Stimulated activated CD4-positive, alpha-beta T cell treated with anti-CD3 and anti-CD28 coated beads, TNF-alpha, amount 100 ng/mL, for 4 hours (primary cell): ENCODE measurements at places on chromosomes 5 and 9.

DNA sequence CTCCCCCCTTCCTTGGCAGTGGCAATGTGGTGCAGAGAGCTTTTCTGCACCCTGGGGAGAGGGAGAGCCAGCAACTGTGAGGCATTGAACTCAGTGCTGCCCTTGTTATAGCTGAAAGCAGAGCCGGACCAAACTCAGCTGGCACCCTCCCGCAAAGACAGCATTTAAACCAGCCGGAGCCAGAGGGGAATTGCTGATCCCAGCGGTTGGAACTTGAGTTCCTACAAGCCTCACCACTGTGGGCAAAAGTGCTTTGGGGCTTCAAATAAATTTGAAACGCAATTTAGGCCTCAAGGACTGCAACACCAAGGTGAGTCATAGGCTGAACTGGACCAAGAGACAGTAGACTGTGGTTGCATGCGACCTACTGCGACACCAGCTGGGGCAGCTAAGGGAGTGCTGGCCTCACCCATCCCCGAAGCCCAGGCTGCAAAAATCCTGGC is 207.6 kb upstream of the CDKN2B start:
- no peak for DNase-seq

DNA sequence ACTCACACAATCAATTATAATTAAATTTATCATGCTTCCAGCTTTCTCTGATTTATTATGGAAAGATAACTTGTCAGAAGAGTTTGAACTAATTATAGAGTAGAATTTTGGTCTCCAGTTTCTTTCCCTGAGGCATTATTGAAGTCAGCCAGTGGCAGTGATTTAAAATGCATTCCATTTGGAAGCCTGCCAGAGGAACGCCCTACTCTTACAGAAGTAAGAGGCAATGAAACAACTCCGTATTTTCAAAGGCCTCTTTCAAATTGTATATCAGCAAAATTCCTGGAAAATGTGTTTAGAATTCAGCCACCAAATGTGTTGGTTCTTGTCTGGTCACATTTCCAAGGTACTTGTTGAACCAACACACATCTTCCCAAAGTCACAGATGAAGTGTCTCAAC is 640.9 kb downstream of the SEMA5A start:
- no peak for DNase-seq

- DNase-seq = no peak
Observed at GRCh38 chr9:27497883-27498417, 26.1 kb upstream of the IFNK start.

DNA sequence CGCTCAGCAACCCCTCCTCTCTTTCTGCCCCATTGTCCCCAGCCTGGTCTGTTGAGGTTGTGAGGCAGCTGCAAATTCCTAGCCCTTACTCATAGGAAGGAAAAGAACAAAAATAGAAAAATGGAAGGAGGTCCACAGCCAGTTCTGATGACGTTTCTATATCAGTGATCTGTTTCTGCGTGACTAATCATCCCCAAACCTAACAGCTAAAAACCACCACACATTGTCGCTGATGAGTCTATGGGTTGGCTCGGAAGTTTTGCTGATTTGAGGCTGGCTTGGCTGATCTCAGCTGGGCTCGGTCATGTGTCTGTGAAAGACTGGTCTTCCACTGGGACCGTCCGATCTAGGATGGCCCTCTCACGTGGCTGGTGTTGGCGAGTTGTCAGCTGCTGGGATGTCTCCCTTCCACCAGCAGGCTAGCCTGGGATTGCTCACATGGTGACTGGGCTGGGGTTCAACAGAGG is 200.6 kb upstream of the ZNF618 start:
- DNase-seq = no peak

- no peak for DNase-seq
Observed at GRCh38 chr5:32713770-32714381, 2.8 kb downstream of the NPR3 start.

DNA sequence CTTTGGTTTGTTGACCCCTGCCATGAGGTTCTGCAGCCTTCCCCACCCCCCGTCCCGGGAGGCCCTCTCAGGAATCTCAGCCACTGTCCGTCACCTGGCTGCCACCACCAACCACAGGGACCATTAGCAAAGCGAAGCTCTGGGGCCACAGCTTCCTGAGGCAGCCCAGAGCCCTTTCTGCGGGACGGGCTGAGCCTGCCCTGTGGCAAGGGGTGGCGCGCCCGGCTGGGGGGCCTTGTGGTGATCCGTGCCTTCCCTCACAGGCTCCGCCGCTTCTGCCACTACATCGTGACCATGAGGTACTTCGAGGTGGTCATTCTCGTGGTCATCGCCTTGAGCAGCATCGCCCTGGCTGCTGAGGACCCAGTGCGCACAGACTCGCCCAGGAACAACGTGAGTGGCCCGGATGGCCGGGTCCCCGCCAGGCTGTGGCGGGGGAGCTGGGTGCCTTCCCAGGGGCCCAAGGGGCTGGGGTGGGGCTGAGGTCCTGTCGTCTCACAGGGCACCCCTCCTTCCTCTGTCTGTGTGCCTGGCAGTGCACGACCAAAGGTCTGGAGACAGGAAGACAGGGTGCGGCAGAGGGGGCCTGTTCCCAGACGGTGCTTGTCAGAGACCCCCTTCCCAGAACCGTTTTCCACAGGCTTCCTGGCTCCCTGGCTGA is 169.2 kb downstream of the CACNA1B start:
- DNase-seq = no peak

DNA sequence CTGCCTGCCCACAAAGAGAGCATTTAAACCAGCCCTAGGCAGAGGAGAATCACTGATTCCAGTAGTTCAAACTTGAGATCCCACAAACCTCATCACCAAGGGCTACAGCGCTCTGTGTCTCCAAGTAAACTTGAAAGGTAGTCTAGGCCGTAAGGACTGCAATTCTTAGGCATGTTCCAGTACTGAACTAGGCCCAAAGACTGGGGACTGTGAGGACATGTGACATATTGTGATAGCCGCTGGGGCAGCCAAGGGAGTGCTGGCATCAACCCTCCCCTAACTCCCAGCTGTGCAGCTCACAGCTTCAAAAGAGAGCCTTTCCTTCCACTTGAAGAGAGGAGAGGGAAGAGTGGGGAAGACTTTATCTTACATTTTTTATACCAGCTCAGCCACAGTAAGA is 291.0 kb upstream of the PRR16 start:
- DNase-seq = no peak

- no peak for DNase-seq
Observed at GRCh38 chr5:137828664-137829063, 39.0 kb upstream of the MYOT start.

- no peak for DNase-seq
Observed at GRCh38 chr9:111186021-111186530, 143.9 kb downstream of the OR2K2 start.

GRCh38 chr9:134965851-134966250 is 48.1 kb upstream of the FCN1 start:
- no peak for DNase-seq

GRCh38 chr5:112930082-112930344 is 8.0 kb upstream of the REEP5 start:
- DNase-seq = no peak

GRCh38 chr5:116557669-116558271 is 16.9 kb downstream of the SEMA6A start:
- no peak for DNase-seq

- no peak for DNase-seq
Observed at GRCh38 chr9:128505414-128505765, 871 bp downstream of the GLE1 start.

- DNase-seq = no peak
Observed at GRCh38 chr5:6394429-6395101, 16.2 kb upstream of the MED10 start.

GRCh38 chr5:171484460-171484899 is 65.0 kb downstream of the FGF18 start:
- DNase-seq = peak; percentile 31

DNA sequence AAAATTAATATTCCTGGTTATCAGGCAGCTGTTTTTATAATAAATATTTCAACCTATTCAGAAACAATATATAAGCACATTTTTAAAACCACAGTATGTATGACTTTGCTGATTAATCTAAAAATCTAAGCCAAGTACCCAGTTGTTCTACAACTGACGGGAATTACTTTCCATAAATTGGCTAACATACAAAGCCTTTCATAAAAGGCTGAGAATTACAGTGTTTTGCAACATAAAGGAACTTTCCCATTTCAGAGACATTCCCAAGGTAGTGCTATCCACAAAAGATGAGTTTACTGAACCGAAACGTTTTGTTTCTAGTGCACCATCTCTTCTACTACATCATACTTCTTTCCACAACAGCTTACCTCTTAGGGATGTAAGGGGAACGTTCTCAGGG is 7.2 kb downstream of the RNF145 start:
- DNase-seq = no peak

DNA sequence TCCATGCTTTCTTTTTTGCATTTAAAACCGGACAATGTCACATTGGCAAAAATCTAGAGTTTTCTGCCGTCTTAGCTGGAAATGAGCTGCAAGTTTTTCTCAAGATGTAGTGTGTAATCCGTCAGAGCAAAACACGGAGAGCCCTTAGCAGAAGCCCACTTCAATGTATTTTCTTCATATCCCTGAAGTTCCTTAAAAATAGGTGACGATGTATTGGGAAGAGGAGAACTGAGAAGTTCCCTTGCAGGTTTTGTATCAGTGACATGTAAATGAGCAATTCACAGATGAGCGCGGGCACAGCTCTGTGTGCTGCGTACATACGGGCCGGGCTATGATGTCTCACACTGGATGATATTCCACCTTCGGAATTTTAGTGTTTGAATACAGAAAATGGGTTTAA is 14.8 kb upstream of the CLPTM1L start:
- no peak for DNase-seq

GRCh38 chr9:92686954-92687353 is 17.0 kb upstream of the IPPK start:
- no peak for DNase-seq

- no peak for DNase-seq
Observed at GRCh38 chr5:67771221-67771620, 444.3 kb upstream of the PIK3R1 start.

DNA sequence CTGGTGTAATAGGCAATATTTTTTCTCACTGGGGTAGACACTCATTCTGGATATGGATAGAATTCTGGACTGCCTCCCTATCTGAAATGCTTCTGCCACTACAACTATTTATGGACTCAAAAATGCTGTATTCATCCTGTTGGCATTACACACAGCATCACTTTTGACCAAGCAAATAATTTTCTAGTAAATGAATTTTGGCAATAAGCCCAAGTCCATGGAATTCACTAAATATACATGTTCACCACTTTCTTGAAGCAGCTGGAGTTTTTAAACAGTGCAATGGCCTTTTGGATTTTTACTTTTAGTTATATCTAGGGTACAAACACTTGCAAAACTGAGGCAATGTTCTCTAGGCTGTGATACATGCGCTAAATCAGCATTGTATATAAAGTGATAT is 724.9 kb upstream of the EDIL3 start:
- DNase-seq = no peak

DNA sequence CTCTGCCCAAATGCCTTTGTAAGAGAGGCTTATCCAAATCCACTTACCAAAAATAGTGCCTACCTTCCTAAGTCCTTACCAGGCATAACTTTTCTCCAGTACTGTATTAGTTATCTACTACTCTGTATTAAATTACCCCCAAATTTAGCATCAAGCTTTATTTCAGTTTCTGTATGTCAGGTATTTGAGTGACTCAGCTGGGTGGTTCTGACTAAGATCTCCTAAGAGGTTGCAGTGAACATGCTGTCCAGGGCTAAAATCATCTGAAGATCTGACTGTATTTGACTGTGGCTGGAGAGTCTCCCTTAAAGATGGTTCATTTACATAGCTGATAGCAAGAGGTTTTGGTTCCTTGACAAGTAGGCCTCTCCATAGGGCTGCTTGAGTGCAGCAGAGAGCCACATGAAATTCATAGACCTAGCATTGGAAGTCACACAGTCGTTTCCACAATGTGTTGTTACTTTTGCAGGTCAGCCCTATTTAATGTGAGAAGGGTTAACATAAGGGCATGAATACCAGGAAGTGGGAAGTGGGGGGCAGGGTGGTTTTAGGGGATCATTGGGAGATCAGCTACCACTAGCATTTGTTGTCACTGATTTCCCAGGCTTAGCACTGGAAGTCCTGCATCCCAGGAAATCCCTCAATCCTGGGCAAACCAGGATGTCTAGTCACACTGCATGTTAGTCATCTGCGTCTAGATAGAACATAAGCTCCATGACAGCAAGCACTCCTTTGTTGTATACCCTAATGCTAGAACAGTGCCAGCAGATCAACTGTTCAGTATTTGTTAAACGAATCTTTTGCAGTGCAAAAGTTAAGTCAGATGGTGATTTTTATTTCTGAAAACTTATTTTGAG is 2.0 kb upstream of the ZNF622 start:
- DNase-seq = no peak

GRCh38 chr9:126666155-126666803 is 52.6 kb downstream of the LMX1B start:
- no peak for DNase-seq

- DNase-seq = no peak
Observed at GRCh38 chr5:158079097-158079496, 220.2 kb upstream of the CLINT1 start.

DNA sequence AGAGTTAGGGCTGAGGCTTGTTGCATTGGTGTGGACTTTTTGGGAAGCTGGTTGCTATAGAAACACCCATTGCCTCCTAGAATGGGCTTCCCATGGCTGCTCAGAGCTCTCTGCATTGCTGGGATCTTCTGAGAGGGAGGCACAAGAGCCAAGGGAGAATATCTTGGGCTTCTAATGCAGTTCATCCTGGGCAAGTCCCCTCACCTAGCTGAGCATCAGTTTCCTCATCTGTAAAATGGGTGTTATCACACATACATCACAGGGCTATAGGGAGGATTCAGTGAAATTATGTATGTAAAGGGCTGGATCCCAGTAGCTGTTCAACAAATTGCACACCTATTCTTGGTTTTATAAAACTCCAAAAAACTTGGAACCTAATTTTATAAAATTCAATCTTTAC is 106.1 kb upstream of the ALDH1B1 start:
- DNase-seq = no peak

GRCh38 chr5:97874491-97874890 is 691.4 kb upstream of the RIOK2 start:
- no peak for DNase-seq

GRCh38 chr9:9523476-9524139 is 1089.2 kb downstream of the PTPRD start:
- no peak for DNase-seq

DNA sequence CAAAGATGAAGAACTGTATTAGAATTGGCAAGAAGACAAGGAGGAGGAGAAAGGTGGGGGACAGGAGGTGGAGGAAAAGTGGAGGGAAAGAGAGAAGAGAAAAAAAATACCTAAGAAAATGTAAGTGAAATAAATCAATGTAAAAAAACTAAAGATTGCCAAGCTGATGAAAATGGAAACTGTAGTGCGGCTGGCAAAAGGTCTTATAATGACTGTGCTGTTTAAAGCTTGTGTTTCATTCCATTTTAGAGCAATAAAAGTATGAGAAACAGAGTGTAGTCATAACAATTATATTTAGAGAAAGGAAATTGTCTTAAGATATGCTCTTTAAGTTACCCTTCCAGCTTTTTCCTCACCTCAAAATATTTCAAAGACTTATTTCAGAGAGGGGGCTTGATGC is 670.5 kb upstream of the SEMA6A start:
- DNase-seq = no peak

GRCh38 chr5:175460126-175460525 is 16.1 kb upstream of the DRD1 start:
- no peak for DNase-seq

- DNase-seq = no peak
Observed at GRCh38 chr5:178399701-178400095, 167.1 kb upstream of the PHYKPL start.
